ENCODE measurements at places on chromosomes 7 and 10.

DNA sequence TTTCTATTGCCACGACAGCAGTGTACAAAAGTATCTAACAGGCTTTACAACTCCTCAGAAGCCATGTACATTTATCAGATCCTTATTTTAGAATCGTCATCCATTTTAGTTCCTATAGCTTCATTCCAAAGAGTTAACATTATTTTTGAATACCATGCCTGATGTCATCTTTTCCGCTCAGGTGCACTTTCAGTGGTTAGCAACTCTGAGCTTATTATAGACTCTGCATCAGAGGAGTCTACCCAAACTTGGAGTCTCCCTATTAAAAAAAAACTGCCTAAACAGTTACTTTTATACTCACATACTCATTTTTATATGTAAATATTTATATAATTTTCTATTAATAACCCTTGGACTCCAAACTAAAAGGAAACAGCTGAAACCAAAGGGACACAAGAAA, 31.6 kb upstream of the PRSS37 start:
- DNase-seq, result no peak

DNA sequence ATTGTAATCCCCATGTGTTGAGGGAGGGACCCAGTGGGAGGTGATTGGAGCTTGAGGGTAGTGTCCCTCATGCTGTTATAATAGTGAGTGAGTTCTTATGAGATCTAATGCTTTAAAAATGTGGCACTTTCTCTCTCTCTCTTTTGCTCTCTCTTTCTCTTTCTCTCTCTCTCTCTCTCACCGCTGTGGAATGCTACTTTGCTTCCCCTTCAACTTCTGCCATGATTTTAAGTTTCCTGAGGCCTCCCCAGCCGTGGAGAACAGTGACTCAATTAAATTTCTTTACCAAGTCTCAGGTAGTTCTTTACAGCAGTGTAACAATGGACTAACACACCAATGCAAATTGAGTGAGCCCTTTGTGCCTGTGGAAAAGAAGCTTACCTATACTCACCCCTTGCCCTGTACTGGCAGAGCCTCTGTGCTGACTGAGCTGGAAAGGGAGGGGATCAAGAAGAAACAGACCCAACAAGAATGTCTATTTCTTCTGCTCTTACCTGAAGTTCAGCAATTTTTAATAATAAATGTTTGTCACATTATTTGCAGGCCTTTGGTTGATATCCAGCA, 642.5 kb upstream of the KCND2 start:
- no peak for DNase-seq

DNA sequence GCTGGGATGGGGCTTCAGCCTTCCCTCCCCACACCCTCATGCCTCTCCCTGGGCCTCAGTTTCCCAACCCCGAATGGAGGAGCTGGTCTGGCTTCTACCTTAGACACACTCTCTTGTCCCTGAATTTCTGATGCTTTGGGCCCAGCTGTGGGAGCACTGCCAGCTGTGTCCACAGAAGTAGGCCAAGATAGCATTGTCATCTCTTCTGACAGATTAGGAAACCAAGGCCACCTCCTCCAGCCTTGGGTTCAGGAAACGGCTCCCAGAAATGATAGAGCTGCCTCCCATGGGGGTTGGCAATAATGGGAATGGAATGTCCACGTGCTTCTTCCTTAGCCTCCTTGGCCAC, 1.3 kb downstream of the PPIF start:
- DNase-seq, result no peak

DNA sequence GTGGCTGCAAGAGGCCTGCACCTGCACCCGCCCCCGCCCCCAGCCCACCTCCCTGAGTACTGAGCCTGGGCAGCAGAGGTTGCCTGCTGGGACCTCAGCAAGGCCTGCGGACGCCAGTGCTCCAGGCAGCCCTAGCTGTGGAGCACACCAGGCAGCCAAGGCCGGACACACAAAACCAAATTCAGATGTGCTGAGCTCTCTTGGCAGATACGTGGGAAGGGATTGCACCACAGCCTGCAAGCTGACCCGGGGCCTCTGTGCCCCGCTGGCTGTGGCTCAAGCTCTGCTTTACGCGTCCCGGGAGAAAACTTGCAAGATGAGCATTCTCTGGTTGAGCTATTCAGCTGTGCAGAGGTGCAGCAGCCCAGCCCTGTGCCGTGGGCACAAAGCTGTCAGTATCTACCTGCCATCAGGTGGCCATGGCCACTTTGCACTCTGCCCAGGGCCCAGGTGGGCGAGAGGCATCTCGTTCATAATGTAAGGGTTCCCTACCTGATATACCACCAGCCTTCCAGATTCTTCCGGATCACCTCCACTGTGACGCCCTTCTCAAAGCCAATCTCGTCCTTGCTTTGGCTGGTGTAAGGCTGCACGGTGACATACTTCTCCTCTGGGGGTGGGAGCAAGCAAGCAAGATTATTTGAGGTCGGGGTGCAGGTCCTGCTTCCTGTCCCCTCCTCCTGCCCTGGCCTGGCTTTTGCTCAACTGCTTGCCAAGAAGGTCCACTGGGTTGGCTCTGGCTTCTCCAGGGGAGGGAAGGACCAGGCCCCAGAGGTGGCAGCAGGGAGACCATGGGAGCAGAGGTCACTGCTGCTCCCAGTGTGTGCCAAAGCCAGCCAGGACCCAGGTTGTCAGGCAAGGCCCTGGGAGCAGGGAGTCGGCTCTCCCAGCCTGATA, 123.4 kb downstream of the NEURL1 start:
- DNase-seq, result no peak

DNA sequence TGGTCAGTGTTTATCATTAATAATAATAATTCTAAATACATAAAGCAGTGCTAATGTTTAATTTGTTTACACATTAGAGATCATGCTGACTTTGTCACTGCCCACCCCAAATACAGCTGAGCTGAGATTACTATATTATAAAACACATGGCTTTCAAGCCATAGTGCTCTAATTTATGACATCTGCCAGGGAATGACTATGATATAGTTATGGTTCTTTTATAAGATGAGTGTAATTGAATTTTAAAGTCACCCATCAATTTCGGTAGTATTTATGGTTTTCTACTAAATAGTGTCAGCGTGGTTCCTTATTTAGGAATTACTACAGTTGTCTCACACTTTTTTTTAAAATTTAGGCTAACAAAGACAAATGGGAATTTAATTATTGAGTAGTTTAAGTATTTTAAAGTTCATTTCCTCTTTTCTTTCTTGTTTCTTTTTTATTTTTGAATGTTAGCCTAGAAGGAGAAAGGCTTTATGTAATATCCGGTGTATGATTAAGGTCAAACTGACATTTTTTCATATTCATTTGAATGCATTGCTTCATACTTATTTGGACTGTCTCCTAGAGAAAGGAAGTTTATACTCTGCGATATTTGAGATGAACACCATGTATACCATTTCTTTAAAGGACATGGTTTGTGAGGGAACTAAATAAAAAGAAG, 3.9 kb downstream of the CDK14 start:
- DNase-seq, result no peak

- no peak for DNase-seq
These were observed 43.1 kb upstream of the FOXK1 start for GRCh38 chr7:4638781-4639575.

DNA sequence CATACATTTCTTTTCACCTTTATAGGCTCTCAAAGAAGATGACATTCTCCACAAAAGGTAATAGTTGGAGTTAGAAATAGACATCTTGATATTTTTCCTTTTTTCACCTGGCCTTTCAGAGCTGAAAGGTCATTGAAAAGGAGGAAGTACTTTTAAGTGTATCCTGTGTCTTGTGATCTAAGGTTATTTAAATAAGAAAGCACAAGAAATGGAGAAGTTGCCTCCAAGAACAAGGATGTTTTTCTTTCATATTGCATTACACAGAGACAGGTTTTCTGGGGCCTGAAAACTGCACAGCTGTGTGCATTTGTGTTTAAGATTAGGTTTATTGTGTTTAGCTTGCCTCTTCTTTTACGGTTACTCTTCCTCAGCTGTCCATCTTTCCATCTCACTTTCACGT, 103.4 kb upstream of the SEMA3D start:
- DNase-seq, result no peak

Measured in kidney capillary endothelial cell (primary cell).